ENCODE measurements at places on chromosomes 12 and 14. TPM values are rescaled to one million over a fixed set of nuclear protein-coding genes. Genes with fewer than 3 reads are reported as not detected.

DNA sequence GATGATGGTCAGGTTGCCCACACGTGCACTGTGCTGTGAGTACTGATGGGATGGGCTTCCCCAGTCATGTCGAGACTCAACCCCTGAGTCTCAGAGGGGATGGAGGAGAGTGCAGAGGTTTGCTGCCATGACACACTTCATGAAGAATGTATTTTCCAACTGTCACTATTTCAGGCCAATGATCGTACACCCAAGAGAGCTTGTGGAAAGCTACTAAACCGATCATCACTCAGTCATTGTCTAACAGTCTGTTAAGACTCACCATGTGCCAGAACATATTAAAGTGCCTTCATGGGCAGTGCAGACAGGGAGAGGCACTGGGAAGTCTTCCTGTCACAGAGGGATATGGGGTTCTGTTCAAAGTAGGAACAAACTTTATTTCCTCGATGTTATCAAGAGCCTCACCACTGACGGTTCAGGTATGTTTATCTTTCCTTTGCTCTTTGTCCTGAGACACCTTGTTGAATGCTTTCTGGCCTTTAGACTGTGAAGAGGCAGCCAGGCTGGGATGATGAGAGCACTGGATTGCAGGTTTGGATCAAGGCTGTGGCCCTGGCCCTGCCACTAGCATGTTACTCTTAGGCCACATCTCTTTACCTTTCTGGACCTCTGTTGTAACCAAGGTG, 41.6 kb upstream of the NTF3 start:
- DNase-seq: peak; percentile 85

GRCh38 chr12:81872400-81872799, 113.2 kb upstream of the PPFIA2 start:
- no peak for DNase-seq

DNA sequence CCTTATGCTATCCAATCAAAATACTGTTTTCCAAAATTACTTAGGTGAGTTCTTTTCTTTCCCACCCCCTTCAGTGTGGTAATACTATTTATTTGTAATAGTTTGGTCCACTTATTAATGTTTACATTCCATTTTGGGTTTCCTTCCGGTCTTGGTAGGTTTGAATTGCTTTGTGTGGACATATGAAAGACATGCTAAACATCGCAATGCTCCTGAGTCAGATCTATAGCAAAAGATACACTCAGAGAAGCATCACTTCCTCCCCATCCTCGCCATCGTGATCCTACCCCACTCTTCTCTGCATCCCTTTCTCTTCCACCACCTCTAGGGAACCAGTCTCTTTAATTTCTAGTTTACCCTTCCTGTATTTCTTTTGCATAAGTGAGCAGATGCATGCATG, 30.0 kb downstream of the TUNAR start:
- DNase-seq: no peak

Gene ACRBP
- 4.0 TPM for polyA plus RNA-seq

GRCh38 chr12:109760031-109760929, 46.7 kb downstream of the FAM222A start:
- no peak for DNase-seq

Data from large intestine (tissue), 12 donors.